ENCODE measurements at places on chromosomes 13 and 19.

GRCh38 chr19:21947775-21948174 is 63.0 kb downstream of the ZNF208 start:
- DNase-seq, result no peak

GRCh38 chr19:28350037-28350436 is 862.9 kb downstream of the UQCRFS1 start:
- no peak for DNase-seq

- DNase-seq, result no peak
Measured at GRCh38 chr13:24232474-24232873, 72.0 kb downstream of the SPATA13 start.

GRCh38 chr13:59733744-59734143 is 430.0 kb downstream of the DIAPH3 start:
- no peak for DNase-seq

DNA sequence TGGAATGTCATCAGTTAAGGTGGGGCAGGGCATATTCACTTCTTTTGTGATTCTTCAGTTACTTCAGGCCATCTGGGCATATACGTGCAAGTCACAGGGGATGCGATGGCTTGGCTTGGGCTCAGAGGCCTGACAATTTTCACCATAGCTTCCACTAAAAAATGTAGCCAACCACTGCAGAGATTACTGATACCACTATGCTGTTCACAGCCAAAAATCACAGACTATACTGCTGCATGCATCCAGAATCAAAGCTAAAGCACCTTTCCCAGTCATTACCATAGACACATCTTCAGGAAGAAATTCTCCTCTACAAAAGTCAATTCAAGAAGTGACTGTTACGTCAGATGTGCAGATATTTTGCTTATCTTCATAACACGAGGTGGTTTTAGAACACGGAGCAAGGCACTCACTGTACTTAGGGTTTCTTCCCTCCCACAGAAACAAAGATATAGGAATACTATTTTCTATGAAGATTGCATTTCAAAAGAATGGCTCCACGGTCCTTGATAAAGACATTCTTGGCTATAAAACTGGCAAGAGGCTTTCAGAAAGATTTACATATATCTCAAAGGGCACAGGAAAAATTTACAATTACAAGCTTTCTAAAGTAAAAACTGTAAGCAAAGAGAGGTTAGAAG is 1556.6 kb upstream of the PRR20A start:
- DNase-seq, result no peak

- no peak for DNase-seq
Measured at GRCh38 chr19:35114353-35115176, 1.1 kb upstream of the FXYD3 start.

GRCh38 chr19:5936292-5936592 is 22.2 kb downstream of the CAPS start:
- DNase-seq, result no peak

DNA sequence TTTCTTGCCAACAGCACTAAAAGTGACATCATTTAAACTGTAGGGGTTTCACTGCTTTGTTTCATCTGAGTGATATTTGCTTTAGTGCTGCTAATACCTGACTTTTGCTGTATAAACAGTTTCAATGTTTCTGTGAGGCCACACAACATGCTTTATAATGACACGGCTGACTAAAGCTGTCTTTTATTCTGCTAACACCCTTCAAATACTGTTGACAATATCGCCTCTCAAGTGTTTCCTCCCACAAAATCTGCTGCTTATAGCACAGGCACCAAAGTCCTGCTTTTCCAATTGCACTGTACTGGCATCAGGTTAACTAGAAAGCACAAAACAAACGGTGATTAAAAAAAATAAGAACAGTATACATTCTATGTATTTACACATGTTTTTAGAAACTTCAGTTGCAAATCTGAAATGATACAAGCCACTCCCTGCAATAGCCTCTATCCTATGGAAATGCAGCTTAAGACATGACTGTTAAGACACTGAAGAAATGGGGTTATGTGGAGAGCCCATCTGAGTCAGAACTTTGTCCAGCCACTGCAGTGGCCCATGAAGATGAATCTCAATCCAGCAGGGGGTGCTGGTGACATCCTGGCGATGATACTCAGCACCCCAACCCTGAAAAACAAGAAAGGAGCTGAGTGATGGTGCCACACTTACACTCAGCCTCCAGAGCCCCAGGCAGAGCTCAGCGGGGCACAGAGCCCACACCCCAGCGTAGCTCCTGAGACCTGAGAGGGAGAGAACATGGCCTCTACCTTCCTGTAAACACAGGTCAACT is 29.4 kb downstream of the RFXAP start:
- no peak for DNase-seq

DNA sequence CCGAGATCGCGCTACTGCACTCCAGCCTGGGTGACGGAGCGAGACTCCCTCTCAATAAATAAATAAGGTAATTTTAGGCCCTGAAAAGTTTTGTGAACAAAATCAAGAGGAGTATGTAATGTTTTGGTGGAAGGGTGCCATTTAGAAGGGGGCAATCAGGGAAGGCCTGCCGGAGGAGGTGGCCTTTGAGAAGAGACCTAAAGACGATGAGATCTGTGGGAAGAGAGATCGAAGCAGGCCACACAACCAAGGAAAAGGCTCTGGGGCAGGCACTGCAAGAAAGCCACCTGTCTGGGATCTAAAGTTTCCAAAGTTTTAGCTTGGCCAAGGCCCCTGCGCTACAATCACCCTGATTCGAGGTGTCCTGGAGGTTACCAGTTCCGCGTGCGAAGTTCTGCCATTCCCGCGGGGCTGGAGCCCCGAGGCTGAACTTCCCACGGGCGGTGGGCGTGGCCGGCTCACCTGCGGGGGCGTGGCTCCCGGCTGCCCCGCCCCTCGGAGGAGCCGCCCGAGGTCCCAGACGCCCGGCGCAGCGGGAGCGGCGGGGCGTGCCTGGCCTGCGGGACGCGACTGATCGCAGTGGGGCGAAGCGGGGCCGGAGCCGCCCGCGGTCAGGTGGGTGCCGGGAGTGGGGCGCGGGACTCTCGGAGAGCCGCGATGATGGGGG is at the start of gene KLC3:
Gene KLC3, plus strand, starts transcription at position 519 of the 667 bp plus-strand sequence. CDS start 4,792 bp downstream, outside the sequence.
- no peak for DNase-seq

GRCh38 chr13:28250542-28250941 is 112.2 kb downstream of the PAN3 start:
- no peak for DNase-seq

GRCh38 chr19:32251634-32252332 is 93.6 kb upstream of the ZNF507 start:
- no peak for DNase-seq

GRCh38 chr13:34808649-34809048 is 133.4 kb upstream of the NBEA start:
- DNase-seq, result no peak

DNA sequence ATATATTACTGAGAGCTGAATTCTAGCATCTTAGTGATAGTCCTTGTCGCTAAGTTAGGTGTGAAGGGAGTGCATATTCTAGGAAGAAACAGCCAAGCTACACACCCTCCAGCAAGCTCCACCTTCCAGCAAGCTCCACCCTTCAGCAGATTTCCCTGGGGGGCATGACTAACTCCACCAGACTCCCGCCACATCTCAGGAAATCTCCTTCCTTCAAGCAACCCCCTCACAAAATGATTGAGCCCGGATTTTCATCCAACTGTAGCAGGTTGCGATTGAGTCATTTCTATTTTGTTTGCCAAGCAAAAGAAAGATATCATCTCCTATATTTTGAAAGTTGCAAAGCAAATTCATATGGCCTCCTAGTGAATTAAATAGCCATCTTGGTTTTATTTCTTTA is 162.1 kb upstream of the TMTC4 start:
- no peak for DNase-seq

- DNase-seq, result no peak
Measured at GRCh38 chr13:100234006-100234405, 145.1 kb downstream of the PCCA start.

DNA sequence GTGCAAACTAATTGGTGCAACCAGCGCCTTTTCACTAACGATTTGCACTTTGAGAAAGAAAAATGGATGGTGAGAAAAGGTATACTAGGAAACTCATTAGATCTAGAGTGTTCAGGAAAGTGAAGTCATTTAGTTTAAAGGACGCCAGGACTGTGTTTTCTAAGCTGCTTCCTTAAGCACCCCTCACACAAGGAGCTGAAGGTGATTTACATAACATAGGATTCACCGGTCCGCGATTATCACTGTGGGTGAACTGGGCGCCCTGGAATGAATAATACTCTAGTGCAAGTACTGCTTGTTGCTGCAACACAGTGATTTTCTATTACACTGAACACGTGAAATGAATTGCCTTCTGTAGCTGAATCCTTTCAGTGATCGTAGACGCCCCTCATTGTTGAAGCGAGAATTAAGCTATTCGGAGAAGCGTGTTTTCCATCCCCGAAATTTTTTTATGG is 2.6 kb upstream of the MAB21L1 start:
- no peak for DNase-seq

- no peak for DNase-seq
Measured at GRCh38 chr19:33248104-33248503, 22.5 kb upstream of the SLC7A10 start.

DNA sequence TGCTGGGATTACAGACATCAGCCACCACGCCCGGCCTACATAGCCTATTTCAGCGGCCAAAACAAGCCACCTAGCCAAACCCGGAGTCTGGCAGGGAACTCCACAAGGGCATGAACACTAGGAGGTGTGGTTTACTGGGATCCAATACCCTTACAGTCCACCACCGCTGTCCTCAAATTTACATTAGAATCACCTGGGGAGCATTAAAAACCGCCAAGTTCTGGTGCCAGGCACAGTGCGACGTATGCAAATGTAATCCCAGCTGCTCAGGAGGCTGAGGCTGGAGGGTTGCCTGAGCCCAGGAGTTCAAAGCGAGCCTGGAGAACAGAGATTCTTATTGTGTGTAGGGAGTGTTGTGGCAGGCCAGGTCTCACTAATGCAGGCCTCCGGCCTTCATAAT is 4.2 kb upstream of the AP1M1 start:
- DNase-seq, result no peak

DNA sequence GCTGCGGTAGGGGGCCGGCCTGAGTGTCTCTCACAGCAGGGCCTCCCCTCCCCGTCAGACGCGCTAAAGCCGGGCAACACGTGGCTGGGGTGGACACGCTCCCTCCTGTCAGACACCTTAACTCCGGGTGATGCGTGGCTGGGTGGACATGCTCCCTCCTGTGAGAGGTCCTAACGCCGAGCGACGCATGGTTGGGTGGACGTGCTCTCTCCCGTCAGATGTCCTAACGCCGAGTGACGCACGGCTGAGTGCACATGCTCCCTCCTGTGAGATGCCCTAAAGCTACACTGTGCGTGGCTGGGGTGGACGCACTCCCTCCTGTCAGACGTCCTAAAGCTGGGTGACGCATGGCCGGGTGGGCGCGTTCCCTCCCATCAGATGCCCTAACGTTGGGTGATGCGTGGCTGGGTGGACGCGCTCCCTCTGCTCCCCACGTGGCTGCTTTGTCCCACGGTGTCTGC is 126.1 kb upstream of the MCF2L start:
- no peak for DNase-seq

- no peak for DNase-seq
Measured at GRCh38 chr13:103349211-103349980, 283.2 kb upstream of the SLC10A2 start.

DNA sequence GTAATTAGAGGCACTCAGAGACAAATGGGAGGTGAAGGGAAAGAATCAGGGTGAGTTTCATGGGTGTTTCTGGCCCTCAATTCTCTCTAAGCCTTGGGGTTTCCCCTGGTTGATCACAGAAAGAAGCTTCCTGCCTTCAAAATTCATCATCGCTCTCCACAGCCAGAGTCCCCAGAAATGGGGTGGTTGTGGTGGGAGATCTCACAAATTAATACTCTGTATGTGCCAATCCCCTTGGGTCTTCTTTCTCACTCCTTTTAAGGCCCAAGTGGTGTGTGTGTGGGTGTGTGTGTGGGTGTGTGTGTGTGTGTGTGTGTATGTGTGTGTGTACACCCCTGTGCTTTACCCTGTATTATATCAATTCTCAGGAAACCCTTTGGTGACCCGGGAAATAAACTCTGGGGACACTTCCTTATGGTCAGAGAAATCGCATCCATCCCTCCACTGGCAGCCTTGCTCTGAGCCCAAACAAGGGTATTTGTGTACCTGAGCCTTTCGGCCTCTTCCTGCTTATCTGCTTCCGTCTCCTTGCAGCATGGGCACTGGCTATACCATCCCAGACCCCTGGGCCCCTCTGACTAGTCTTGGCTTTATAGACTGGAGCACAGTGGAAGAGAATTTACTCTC is 2.8 kb upstream of the FCGBP start:
- DNase-seq, result no peak

- DNase-seq, result no peak
Measured at GRCh38 chr13:47481536-47481935, 519.5 kb downstream of the SUCLA2 start.

- DNase-seq, result no peak
Measured at GRCh38 chr19:4567584-4568071, 8.1 kb upstream of the SEMA6B start.

DNA sequence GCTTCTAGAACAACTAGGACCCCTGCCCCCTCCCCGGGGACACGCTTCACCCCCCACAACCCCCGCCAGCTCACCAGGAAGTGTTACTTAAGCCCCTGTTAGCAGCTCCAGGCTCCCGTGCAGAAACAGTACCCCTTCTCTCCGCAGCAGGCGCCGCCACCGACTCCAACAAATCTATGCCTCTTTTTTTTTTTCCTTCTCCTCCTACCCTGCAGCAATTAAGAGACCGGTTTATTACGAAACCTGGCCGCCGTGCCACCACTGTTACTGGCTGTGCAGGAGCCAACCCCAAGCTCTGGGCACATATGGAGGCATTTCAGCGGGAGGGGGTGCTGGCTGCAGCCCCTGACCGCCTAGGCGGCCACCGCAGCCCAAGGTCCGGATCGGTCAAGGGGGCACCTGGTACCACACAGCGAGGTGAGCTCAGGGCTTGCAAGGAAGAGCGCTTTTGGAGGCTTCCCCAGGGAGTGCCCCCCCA is 2.4 kb downstream of the GADD45B start:
- peak; percentile 57 for DNase-seq

GRCh38 chr19:12555456-12555930 is 4.2 kb upstream of the ZNF564 start:
- DNase-seq, result no peak

GRCh38 chr13:41678848-41679247 is 221.5 kb downstream of the RGCC start:
- no peak for DNase-seq

DNA sequence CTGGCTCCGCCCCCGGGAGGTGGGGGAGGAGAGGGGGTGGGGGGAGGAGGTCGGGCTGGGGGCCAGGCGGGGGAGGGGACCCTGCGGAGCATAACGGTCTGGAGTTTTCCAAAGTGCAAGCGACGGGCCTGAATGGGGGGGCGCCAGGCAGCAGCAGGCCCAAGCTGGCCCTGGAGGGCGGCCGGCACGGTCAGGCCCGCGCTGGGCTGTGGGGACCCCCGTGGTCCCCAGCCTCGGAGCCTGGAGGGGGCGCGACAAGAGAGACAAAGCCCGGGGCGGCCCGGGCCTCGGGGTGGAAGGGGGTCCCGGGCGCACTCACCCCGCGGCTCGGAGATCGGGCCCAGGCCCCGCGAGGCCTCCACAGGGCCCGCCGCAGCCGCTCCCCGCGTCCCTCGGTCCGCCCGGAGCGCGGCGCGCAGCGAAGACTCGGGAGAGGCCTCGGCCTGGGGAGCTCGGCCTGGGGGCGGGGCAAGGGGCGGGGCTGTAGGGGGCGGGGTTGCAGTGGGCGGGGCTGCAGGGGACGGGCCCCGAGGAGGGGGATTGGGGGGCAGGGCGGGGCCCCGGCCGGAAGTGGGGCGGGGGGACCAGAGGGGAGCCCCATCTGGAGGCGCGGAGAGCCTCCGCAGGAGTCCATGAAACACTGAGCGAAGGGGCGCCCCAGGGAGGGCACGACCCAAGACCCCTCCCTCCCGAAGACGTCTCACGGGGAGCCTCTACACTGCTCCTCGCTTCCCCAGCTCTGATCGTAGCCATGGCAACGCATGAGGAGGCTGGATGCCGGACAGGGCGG is 47.6 kb downstream of the PTPRS start:
- no peak for DNase-seq

- DNase-seq, result no peak
Measured at GRCh38 chr13:91491980-91492379, 93.6 kb downstream of the GPC5 start.

Data from RCC 7860 (cell line).